ENCODE measurements at places on chromosomes 5 and 9.

GRCh38 chr5:174609116-174609515 is 115.3 kb upstream of the MSX2 start:
- no peak overlapping the region for H3K4me3 ChIP-seq
- H3K27me3 ChIP-seq, result no peaks in the 10 kb centered on the region
- H3K4me1 ChIP-seq, result no peaks in the 10 kb centered on the region
- peak overlapping the region; percentile 78 for H3K27ac ChIP-seq
- H3K36me3 ChIP-seq, result no peaks in the 10 kb centered on the region
- peak; percentile 62 for DNase-seq

DNA sequence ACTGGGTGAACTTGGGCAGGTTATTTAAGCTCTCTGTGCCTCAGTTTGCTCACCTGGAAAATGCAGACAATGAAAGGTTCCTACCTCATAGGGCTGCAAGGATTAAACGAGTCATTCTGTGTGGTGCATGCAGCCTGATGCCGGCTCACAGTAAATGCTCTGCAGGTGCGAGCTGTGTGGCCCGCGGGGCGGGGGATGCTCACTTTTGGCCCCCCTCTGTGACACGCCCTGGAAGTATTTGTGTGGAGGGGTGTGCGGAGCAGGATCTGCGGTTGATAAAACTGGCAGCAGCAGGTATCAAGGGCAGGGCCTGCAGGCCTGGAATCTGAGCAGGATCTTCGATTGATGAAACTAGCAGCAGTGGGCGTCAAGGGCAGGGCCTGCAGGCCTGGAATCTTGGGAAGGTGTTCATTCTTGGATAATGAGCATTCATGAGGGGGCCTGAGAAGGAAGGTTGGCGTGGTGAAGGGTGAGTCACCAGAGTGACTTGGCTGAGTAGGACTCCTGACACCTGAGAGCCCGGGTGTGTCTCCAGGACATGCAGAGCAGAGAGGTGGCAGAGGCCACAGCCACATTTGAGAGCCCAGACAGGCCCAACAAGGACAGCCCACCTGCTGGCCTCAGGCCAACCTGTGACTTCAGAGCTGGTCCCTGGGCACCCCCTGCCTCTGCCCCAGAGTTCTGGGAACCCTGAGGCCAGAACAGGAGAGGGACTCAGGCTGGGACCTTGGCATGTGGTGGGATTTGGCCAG is 11.9 kb downstream of the UNC5A start:
- H3K27ac ChIP-seq, result no peak overlapping the region
- no peak overlapping the region for H3K4me3 ChIP-seq
- no peaks in the 10 kb centered on the region for H3K4me1 ChIP-seq
- no peak for DNase-seq

GRCh38 chr5:82355053-82355452 is 76.9 kb upstream of the RPS23 start:
- no peaks in the 10 kb centered on the region for H3K4me1 ChIP-seq
- H3K4me3 ChIP-seq, result no peak overlapping the region
- H3K36me3 ChIP-seq, result no peaks in the 10 kb centered on the region
- H3K27ac ChIP-seq, result no peak overlapping the region
- DNase-seq, result no peak

DNA sequence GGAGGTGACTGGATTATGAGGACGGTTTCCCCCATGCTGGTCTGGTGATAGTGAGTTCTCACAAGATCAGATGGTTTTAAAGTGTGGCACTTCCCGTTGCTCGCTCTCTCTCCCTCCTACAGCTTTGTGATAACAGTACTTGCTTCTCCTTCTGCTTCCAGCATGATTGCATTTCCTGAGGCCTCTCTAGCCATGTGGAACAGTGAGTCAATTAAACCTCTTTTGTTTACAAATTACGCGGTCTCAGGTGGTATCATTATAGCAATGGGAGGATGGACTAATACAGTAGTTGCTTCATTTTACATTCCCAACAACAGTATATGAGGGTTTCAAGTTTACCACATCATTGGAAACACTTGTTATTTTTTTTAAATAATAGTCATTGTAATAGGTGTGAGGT is 937.3 kb upstream of the ARRDC3 start:
- no peaks in the 10 kb centered on the region for H3K27me3 ChIP-seq
- no peak overlapping the region for H3K4me3 ChIP-seq
- no peaks in the 10 kb centered on the region for H3K4me1 ChIP-seq
- H3K36me3 ChIP-seq, result no peaks in the 10 kb centered on the region
- H3K27ac ChIP-seq, result no peak overlapping the region

DNA sequence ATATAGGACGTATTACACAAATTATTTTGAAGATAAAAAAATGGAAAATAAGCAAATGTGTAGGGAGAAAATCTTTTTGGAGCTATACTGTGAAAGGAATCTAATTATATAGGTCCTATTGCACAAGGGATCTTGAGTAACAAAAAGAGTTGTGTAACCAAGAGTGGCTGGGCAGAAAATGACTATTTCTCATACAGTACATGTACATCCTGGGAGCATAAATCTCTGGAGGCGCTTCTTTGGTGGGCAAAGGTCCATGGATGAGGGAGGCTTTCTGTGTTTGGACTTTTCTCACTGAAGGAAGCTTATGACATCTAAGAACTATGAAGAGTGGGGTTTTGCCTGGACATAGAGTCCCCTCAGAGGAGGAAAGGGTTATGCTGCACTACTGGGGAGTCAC is 29.8 kb downstream of the ANKS6 start:
- H3K4me3 ChIP-seq, result no peak overlapping the region
- no peaks in the 10 kb centered on the region for H3K36me3 ChIP-seq
- H3K27me3 ChIP-seq, result no peaks in the 10 kb centered on the region
- H3K27ac ChIP-seq, result no peak overlapping the region
- H3K4me1 ChIP-seq, result no peaks in the 10 kb centered on the region
- DNase-seq, result no peak

DNA sequence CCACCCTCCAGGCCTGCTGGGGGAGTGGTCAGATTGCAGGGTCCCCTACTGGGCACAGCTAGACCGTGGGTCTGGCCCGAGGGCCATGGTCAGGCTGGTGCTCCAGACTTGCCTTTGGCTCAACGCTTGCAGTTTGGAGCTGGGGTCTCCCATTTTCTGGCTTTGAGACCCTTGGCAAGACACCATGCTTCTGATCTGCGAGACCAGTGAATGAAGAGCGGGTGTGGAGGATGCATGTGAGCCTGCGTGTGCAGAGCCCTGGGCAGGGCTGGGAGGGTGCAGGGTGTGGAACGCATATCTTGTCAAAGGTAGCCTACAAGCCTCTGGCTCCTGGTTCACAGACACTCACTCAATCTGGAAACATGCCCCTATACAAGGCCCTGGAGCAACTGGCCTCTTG is 6.1 kb upstream of the MRNIP start:
- no peaks in the 10 kb centered on the region for H3K4me1 ChIP-seq
- no peaks in the 10 kb centered on the region for H3K27me3 ChIP-seq
- no peak overlapping the region for H3K4me3 ChIP-seq
- DNase-seq, result no peak
- no peaks in the 10 kb centered on the region for H3K36me3 ChIP-seq

DNA sequence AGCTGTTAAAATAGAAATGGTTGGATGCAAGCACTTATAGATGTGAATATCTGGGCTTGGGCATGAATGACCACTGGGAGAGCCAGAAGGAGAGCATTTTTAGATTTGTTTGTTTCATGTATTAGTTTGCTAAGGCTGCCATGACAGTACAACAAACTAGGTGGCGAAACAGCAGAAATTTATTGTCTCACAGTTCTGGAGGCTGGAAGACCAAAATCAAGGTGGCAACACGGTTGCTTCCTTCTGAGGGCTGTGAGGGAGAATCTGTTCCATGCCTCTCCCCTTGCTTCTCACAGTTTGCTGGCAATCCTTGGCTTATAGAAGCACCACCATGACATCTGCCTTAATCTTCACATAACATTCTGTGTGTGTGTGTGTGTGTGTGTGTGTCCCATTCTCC is 20.2 kb upstream of the CDC23 start:
- no peaks in the 10 kb centered on the region for H3K27me3 ChIP-seq
- H3K4me1 ChIP-seq, result no peaks in the 10 kb centered on the region
- DNase-seq, result no peak
- H3K36me3 ChIP-seq, result no peaks in the 10 kb centered on the region

DNA sequence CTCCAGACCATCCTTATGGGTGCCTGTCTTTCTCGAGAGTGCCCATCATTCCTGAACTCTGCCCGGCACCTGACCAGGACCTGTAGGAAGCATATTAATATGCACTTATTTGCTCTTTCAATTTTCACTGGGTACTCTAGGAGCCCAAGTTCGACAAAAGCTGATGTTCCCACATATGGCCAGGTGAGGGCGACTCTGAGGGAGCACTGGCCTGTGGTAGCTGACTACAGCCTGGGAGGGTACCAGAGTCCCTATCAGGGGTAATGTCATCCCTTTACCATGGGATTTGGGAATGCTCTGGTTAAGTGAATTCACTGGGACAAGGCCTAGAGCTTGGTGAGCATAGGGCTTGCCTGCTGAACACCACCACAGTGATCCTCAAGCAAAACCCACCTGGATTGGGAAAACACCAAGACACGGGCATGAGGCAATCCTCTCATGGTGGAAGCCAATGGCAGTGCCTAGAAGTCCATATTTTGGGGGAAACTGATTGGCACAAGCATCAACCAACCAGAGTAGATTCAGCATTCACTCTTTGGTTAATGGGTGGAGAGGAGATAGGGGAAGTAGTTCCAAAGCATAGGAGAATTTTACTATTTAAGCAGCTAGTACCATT is 112.2 kb downstream of the MTX3 start:
- no peaks in the 10 kb centered on the region for H3K4me1 ChIP-seq
- no peaks in the 10 kb centered on the region for H3K27me3 ChIP-seq
- no peak overlapping the region for H3K27ac ChIP-seq
- no peak for DNase-seq
- H3K36me3 ChIP-seq, result no peaks in the 10 kb centered on the region

DNA sequence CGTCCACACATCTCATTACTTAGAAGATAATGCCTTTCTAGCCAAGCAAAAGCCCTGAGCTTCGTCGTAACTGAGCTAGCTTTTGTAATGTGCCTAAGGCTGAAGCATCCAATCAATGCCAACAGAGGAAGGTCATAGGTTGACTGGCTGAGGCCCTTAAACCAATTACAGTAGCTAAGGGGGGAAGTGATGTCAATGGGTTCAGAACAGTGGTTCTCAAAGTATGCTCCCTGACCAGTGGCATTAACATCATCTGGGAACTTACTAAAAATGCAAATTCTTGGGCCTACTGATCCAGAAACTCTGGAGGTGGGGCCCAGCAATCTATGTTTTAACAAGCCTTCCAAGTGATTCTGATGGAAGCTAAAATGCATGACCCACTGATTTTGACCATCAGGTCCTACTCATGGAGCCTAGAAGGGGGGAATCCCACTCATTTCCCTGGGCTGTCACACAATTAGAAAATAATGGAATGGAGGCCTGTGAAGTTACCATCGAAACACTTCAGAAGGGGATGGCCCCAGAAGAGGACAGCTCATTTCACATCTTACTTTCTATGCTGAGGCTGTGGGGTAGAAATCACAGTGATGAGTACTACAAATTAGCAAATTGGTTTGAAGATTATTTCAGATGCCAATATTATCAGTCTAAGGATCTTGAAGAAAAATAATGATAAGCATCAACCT is 4.8 kb upstream of the VLDLR start:
- H3K36me3 ChIP-seq, result no peaks in the 10 kb centered on the region
- H3K27ac ChIP-seq, result no peak overlapping the region
- H3K4me1 ChIP-seq, result peaks cover 10% of the 10 kb centered on the region
- DNase-seq, result no peak
- H3K27me3 ChIP-seq, result peaks cover 6% of the 10 kb centered on the region

- DNase-seq, result no peak
- no peak overlapping the region for H3K4me3 ChIP-seq
- H3K4me1 ChIP-seq, result no peaks in the 10 kb centered on the region
- H3K27ac ChIP-seq, result no peak overlapping the region
Observed at GRCh38 chr5:14526493-14526892, 55.1 kb upstream of the OTULINL start.

GRCh38 chr5:174793684-174794328 is 69.4 kb downstream of the MSX2 start:
- H3K4me3 ChIP-seq, result no peak overlapping the region
- H3K27me3 ChIP-seq, result no peaks in the 10 kb centered on the region
- no peak overlapping the region for H3K27ac ChIP-seq
- DNase-seq, result peak; percentile 69
- H3K4me1 ChIP-seq, result no peaks in the 10 kb centered on the region
- no peaks in the 10 kb centered on the region for H3K36me3 ChIP-seq

DNA sequence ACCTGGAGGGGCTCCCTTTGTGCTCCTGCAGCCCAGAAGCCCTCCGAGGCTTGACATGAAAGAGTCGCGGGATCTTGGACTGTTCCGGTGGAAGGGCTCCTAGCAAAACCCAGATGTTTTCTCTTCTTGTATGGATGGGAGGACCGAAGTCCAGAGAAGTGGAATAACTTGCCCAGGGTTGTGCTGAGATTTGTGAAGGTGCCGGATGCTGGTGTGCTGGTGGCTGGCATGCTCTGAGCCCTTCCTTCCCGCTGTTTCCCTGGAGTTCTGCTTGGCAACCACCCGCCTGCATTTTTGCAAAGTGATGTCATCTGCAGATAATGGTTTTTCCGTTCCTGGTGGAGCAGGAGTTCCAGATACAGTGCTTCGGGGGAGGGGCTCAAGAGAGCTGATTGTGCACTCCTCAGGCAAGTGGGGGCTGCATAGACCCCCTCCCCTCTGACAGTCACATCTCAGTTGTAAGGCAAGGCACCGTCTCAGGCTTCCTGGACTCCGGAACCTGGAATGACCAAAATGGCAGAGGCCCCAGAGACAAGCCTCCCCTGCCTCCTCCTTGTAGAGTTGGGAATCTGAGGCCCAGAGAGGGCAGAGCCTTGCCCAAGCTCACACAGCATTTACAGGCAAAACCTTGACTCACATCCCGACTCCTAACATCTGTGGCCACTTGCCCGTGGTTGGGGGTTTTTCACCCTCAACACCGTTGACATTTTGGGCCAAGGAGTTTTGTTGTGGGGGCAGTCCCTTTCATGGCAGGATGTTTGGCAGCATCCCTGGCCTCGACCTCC is 157.0 kb downstream of the RGS3 start:
- no peaks in the 10 kb centered on the region for H3K4me1 ChIP-seq
- no peaks in the 10 kb centered on the region for H3K27me3 ChIP-seq
- H3K36me3 ChIP-seq, result no peaks in the 10 kb centered on the region
- peak; percentile 68 for DNase-seq
- H3K27ac ChIP-seq, result peak overlapping the region; percentile 48

- no peaks in the 10 kb centered on the region for H3K4me1 ChIP-seq
- no peaks in the 10 kb centered on the region for H3K36me3 ChIP-seq
- H3K27ac ChIP-seq, result no peak overlapping the region
- H3K27me3 ChIP-seq, result no peaks in the 10 kb centered on the region
- no peak overlapping the region for H3K4me3 ChIP-seq
- no peak for DNase-seq
Observed at GRCh38 chr5:125143011-125143410, 396.6 kb upstream of the ZNF608 start.

- no peaks in the 10 kb centered on the region for H3K27me3 ChIP-seq
- peak overlapping the region; percentile 62 for H3K4me3 ChIP-seq
- H3K36me3 ChIP-seq, result no peaks in the 10 kb centered on the region
- peak overlapping the region; percentile 51 for H3K27ac ChIP-seq
- DNase-seq, result no peak
Observed at GRCh38 chr5:148829734-148830133, 3.3 kb downstream of the ADRB2 start.

- no peak overlapping the region for H3K4me3 ChIP-seq
- H3K4me1 ChIP-seq, result peaks cover 17% of the 10 kb centered on the region
- no peaks in the 10 kb centered on the region for H3K36me3 ChIP-seq
- DNase-seq, result no peak
- no peak overlapping the region for H3K27ac ChIP-seq
Observed at GRCh38 chr5:1874771-1875220, 7.9 kb downstream of the IRX4 start.

Measured in Peyer's patch (tissue), 4 donors.